RWPE1 (cell line): ENCODE measurements at places on chromosomes 12 and 14.
A peak's percentile ranks its signal among the peaks of the same experiment; 100 is the strongest.

DNA sequence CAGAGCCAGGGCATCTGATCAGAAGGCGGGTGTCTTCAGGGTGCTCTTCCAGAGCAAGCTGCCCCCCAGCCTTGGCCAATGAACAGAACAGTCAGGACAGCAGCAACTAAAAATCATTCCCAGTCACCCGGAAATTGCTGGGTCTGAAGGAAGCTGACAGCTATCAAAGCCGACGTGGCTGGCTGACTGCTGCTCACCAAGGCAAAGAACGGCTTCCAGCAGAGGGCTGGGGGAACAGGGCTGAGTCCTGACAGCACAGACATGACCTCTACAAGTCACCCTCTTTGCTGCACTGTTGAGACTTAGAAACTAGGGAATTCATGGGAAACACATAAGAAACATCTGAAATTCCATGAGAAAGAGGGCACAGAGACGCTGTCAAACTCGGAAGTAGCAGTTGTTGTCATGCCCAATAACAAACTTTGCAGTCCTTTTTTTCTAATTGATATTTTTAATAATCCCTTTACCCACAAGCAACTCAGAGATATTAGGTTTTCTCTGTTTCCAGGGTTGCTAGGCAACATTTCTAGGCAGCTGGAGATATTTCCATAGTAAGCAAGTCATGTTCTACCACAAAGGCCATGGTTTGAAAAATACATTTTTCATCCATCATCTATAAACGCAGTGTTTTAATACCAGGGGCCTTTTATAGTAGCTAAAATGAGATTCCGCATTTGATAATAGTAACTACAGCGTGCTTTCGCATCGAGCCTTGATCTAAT lies 365.2 kb downstream of the SEC23A start:
- no peak for DNase-seq

DNA sequence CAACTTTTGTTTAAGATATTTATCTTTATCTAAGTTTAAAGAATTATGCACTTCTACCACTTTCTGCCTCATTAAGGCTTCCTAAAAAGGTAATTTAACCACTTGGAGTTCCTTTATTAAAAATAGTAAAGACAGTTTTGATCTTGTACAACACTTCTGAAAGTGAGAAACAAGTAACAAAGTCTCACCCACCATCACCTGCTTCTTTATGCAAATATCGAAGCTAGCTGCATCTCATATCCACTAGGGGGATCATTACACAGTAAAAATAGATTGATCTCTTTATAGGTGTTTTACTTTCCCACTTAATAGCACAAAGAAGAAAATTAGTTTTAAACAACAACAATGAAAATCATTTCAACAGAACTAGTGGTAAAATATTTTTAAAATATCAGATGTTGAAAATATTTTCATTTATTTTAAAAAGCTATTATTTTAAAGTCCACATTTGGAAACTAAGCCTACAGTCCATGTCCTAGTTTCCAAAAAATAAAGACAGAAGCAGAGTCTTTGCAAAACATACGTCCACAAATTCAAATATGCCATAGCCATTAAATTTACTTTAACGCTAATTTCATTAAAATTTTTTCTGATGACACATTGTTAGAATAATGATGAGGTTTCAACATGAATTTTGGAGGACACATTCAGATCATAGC lies 160.0 kb upstream of the SOX5 start:
- DNase-seq: peak; percentile 26

- DNase-seq: no peak
Observed at GRCh38 chr14:95073947-95074346, 83.4 kb downstream of the DICER1 start.

GRCh38 chr12:43824207-43824775 lies 11.6 kb upstream of the TMEM117 start:
- DNase-seq: no peak

DNA sequence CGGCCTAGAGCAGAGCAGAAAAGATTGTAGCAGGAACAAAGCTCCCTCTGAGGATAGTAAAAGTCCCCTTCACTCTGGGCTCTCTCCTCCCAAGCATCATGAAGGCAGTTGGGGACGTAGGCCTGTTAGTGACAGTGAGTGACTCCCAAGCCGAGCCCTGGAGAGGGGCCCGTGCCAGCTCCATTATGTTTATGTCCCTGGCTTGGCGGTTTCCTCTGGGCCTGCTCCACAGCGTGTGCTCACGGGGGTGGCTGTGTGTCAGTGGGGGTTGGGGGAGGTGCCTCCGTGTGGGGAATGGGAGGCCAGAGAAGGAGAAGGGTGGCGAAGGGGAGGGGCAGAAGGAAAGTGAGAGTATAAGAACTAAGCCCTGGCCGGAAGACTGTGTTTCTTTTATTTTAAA lies 170.0 kb upstream of the VASH1 start:
- no peak for DNase-seq

GRCh38 chr12:123083661-123084571 lies 67.0 kb downstream of the PITPNM2 start:
- no peak for DNase-seq

- no peak for DNase-seq
Observed at GRCh38 chr12:34399631-34400410, 377.5 kb downstream of the ALG10 start.

DNA sequence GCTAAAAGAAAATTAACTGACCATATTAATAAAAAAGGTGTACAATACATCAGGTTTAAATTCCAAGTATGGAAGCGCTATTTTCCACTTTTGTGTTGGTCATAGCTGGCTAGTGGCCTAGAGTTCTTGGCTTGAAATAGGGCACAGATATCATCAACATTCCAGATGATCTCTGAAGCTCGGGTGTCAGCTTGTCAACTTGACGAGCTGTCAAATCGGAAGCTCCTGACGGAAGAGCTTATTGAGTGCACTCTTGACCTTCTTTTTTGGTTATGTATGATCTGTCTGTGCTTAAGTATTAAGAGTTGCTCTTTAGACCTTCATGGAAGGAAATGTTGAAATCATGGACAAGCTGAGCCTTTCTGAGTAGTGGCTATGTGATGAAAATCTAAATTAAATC lies 177.9 kb downstream of the APAF1 start:
- no peak for DNase-seq

GRCh38 chr14:105013150-105013785 lies 7.6 kb downstream of the CDCA4 start:
- DNase-seq: no peak

DNA sequence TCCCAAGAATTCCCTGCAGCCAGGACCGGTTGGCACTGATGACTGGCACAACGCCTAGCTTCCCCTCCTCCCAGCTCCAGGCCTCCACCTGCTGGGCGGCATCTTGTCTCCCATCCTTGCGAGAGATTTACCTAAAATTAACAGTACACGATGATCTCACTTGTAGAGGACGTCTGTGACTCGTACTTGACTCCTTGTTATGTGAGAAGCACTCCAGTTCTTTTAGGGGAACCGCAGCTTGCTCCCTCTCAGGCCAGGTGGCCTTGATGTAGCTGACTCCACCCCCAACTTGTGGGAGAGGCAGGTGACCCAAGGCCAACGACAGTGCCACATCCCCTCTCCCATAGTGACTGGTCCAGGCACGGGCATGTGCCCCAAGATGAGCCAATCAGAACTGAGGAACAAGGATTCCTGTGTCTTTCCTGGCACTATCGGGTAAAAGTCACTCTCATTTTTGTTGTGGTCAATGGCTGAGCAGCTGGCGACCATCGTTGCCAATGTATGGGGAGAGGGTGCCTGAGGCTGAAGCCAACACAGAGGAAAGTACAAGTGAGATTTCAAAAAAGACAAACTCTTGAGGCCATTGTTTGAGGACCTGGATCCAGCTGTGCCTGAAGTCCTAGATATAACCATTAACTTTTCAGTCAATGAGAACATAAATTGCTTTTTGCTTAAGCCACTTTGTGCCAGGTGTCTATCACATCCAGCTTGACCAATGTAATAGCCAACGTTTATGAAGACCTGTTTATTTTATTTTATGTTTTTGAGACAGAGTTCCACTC lies 208.7 kb downstream of the RBM19 start:
- no peak for DNase-seq

DNA sequence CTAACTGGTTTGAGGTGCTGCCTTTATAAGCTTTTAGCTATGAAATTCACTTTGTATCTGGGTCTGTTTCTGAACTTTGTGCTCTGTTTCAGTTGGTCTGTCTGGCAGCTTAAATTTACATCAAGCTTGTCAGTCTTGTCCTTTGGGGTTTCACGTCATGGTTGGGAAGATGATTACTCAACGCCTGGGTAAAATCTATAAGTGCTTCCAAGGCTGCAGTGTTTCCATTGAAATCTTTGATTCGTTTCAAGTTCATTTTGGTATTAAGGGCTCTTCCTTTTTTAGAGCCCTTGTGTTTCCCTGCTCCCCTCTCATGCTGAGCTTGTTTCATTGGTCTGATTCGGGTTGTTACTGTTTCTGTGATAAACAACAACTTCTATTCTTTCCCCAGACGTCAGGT lies 58.2 kb downstream of the FBXW8 start:
- DNase-seq: no peak
